ENCODE measurements at places on chromosomes 1 and 21. TPM values are rescaled to one million over a fixed set of nuclear protein-coding genes. Genes with fewer than 3 reads are reported as not detected.

TMEM200B gene
- total RNA-seq, result 4.3 TPM

DNA sequence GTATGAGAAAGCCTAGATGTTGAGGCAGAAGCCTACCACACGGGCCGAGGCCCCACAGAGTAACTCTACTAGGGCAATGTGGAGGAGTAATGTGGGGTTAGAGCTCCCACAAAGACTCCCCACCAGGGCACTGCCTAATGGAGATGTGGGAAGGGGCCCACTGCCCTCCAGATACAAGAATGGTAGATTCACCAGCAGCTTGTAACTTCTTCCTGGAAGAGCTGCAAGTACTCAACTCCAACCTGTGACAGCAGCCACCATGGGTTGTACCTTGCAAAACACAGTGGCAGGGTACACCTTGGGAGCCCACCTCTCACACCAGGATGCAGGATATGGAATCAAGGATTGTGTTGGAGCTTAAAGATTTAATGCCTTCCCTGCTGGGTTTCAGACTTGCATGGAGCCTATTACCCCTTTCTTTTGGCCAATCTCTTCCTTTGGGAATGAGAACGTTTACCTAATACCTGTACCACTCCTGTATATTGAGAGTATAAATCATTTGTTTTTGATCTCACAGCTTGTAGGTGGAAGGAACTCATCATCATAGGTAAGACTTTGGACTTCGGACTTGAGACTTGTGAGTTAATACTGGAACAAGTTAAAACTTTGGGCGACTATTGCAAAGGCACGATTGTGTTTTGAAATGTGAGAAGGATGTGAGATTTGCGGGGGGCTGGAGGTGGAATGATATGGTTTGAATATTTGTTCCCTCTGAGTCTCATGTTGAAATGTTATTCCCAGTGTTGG, 57.5 kb downstream of the TENT5C start:
- no peaks in the 10 kb centered on the region for H3K36me3 ChIP-seq
- peaks cover 15% of the 10 kb centered on the region for H3K4me1 ChIP-seq
- no peaks in the 10 kb centered on the region for H3K27me3 ChIP-seq
- H3K27ac ChIP-seq, result no peak overlapping the region
- no peak for DNase-seq

DNA sequence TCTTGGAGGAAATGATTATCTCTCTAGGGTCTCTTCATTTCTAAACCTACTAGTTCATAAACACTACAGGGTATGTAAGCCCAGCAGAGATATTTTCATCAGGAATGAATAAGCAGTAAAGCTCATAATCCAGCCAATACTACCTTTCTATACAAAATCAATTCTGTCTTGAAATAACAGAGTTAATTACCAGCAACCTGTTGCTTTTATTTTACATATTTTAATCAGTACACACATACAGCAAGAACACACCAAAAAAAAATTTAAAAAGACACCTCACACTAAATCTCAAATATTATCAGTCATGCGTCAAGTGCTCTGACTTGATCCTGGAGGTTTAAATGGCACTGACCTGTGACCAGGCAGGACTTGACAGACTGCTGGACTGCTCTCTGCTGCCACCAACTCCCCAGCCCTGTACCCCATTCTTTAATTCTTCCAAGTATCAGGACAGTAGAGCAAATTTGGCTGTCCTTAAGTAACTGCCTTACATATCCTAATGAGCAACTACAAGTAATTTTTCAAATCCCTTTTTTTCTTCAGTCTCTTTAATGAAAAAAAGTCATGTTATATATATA, 98.5 kb downstream of the CDC42BPA start:
- H3K27ac ChIP-seq, result no peak overlapping the region
- DNase-seq, result no peak
- H3K4me1 ChIP-seq, result no peaks in the 10 kb centered on the region
- H3K4me3 ChIP-seq, result no peak overlapping the region
- H3K27me3 ChIP-seq, result no peaks in the 10 kb centered on the region

- H3K4me1 ChIP-seq, result no peaks in the 10 kb centered on the region
- H3K27ac ChIP-seq, result no peak overlapping the region
- H3K36me3 ChIP-seq, result no peaks in the 10 kb centered on the region
- no peak for DNase-seq
- H3K27me3 ChIP-seq, result no peaks in the 10 kb centered on the region
Observed at GRCh38 chr1:107804134-107804533, 160.8 kb downstream of the VAV3 start.

DNA sequence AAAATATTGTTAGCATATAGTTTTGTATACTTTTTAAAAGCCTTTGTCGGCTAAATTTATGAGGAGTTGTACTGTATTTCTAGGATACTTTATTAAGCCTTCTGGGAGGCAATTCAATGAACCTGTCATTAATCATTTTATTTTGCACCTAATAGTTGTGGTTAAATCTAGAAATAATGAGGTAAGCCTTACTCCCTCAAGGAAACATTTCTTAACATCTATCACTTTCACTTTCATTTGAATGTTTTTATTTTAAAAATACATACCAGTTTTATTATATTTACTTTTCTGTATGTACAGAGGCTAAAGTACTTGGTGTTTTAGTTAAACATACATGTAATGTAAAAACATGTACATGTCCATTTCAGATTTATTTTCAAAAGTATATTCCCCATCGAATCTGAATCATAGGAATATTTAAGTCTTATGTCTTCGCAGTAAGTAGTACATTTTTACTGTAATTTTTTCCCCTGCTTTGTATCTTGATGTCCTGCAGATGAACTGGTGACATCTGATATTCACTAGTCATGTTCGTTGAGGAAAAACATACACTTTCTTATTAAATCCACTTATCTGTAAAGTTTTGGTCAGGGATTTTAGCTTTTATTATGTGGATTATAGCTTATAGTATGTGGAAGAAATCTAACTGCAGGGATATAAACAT, 82.8 kb downstream of the DISP1 start:
- H3K27me3 ChIP-seq, result no peaks in the 10 kb centered on the region
- DNase-seq, result no peak
- no peaks in the 10 kb centered on the region for H3K4me1 ChIP-seq

NECTIN4 gene
- 6.2 TPM for total RNA-seq

TRABD2B gene
- 1.8 TPM for total RNA-seq

GRCh38 chr21:41628256-41628655, 120.3 kb upstream of the TMPRSS2 start:
- no peaks in the 10 kb centered on the region for H3K27me3 ChIP-seq
- H3K36me3 ChIP-seq, result no peaks in the 10 kb centered on the region
- no peak for DNase-seq
- no peak overlapping the region for H3K27ac ChIP-seq
- no peak overlapping the region for H3K4me3 ChIP-seq

GRCh38 chr1:185058876-185059275, 13.5 kb downstream of the RNF2 start:
- peaks cover 29% of the 10 kb centered on the region for H3K4me1 ChIP-seq
- DNase-seq, result no peak
- no peaks in the 10 kb centered on the region for H3K36me3 ChIP-seq
- H3K4me3 ChIP-seq, result no peak overlapping the region

DNA sequence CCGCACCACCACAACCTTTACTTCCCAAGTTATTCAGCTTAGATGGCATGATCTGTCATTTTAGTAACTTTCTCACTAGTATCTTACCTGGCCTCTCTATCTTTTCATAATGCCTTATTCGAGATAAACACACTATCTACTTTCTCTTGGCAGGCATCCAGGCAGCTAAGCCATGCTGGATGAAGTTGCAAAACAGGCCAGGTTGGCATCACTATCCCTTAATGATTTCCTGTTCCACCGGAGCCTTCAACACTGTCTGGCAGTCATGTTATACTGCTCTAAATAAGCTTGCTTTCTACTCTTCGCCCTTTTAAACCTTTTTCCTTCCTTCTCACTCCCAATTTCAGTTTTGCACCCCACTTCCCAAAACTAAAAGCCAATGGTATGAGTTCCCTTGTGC, 12.0 kb upstream of the KCNH1 start:
- H3K27me3 ChIP-seq, result no peaks in the 10 kb centered on the region
- H3K4me3 ChIP-seq, result no peak overlapping the region
- H3K27ac ChIP-seq, result no peak overlapping the region
- no peaks in the 10 kb centered on the region for H3K36me3 ChIP-seq

UBQLN4 gene
- total RNA-seq, result 32.5 TPM

UBE2U gene
- not detected for total RNA-seq

RIPPLY3 gene
- total RNA-seq, result 0.44 TPM

DNA sequence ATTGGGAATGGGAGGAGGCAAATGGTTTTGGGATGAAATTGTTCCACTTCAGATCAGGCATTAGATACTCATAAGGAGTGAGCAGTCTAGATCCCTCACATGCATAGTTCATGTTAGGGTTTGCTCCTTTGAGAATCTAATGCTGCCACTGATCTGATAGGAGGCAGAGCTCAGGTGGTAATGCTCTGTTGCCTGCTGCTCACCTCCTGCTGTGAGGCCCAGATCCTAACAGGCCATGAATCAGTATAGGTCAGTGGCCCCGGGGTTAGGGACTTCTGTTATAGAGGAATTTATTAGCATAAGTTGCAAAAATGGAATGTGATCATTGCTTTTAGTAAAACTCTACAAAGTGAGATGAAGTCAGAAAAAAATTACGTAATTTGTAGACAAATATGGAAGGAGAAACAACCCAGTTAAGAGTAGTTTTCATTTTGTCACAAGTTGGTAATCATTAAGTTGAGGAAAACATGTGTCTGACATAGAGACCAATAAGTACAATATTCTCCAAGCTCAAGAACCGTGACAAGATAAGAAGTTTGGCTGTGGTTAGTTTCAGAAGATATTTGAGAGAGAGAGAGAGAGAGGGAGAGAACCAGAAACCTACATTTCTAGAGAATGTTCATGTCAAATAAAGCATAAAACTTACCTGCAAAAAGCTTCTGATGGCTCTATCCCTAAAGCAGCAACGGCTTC, 689.7 kb upstream of the PRMT6 start:
- H3K27me3 ChIP-seq, result no peaks in the 10 kb centered on the region
- no peak overlapping the region for H3K4me3 ChIP-seq
- H3K36me3 ChIP-seq, result no peaks in the 10 kb centered on the region

DNA sequence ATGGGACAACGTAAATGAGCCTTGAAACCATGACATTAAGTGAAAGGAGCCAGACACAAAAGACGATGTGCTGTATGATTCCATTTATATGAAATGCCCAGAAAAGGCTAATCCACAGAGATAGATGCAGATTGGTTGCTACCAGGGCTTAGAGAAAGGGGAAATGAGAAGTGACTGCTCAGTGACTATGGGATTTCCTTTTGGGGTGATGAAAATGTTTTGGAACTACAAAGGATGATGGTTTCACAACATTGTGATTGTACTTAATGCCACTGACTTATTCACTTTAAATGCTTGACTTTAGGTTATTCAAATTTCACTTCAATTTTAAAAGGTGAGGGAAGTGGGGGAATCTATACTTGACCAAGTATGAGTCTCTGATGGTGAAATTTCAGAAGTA, 414.3 kb downstream of the SETD4 start:
- H3K36me3 ChIP-seq, result no peaks in the 10 kb centered on the region
- H3K27me3 ChIP-seq, result peaks cover 5% of the 10 kb centered on the region
- H3K4me3 ChIP-seq, result no peak overlapping the region

- H3K36me3 ChIP-seq, result no peaks in the 10 kb centered on the region
- no peak for DNase-seq
- H3K27me3 ChIP-seq, result no peaks in the 10 kb centered on the region
- H3K4me3 ChIP-seq, result no peak overlapping the region
- H3K27ac ChIP-seq, result no peak overlapping the region
Observed at GRCh38 chr1:57165546-57165945, 199.7 kb upstream of the C8B start.

- no peaks in the 10 kb centered on the region for H3K36me3 ChIP-seq
- peaks cover 6% of the 10 kb centered on the region for H3K27me3 ChIP-seq
- H3K4me3 ChIP-seq, result no peak overlapping the region
- H3K27ac ChIP-seq, result no peak overlapping the region
Observed at GRCh38 chr1:5758859-5759578, 233.2 kb downstream of the NPHP4 start.

SPRR2A gene
- not detected for total RNA-seq

TNFRSF9 gene
- 0.47 TPM for total RNA-seq

AMY1C gene
- total RNA-seq, result 35.3 TPM

DNA sequence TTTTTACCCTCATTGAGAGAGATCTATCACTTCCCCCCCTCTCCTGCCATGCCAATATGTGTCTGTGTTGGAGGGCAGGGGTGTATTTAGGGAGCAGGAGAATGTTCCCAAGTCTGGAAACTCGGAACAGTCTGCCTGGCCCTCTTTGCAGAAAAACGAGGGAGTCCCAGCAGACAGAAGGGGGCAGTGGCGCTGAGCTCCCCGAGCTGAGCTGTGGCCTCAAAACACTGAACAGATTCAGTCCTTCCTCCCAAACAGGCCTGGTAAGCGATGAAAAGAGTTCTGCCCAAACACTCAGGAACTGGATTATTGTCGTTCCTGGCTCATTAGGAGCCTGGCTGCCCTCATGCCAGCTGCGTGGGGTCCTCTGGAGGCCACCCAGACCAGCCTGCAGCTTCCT, 981 bp downstream of the CLDN14 start:
- H3K4me3 ChIP-seq, result no peak overlapping the region
- no peak overlapping the region for H3K27ac ChIP-seq
- H3K4me1 ChIP-seq, result peaks cover 4% of the 10 kb centered on the region

DNA sequence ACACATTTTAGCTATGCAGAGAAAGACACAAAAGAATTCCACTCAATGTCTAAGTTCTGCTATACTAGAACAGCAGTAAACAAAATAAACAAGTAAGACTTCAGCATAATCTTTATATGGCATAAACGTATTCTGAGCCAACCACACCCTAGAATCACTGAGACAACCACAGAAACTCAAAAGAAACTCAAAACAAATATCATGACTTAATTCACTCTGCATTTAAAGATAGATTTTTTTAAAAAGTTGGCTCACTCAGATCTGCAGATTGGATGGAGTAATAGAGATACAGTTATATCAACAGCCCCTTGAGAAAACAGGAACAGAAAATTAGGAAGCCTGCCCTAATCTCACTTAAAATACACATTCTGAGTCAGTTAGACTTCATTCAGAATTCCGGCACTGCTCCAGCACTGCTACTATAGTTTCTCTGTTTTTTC, 95.0 kb downstream of the COL24A1 start:
- H3K27ac ChIP-seq, result no peak overlapping the region
- no peaks in the 10 kb centered on the region for H3K4me1 ChIP-seq
- no peak overlapping the region for H3K4me3 ChIP-seq
- H3K36me3 ChIP-seq, result no peaks in the 10 kb centered on the region

DNA sequence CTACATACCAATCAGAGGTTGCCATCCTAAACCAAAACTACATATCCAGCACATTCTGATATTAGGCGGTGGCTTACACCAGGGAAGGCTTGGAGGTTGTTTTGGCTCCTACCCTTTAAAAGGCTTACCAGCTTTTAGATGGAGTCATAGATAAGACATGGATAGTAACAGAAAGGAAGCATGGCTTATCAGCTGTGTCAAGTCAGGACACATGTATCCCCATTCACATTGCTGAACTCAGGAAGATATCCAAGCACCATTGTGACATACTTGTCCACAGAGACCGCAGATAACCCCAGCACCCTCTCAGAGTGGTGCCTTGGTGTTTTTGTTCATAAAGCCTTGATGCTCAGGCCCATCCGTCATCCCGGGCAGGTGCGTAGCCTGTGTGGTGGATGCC, 39.7 kb downstream of the ADARB1 start:
- DNase-seq, result no peak
- no peak overlapping the region for H3K27ac ChIP-seq
- H3K36me3 ChIP-seq, result no peaks in the 10 kb centered on the region
- no peak overlapping the region for H3K4me3 ChIP-seq

CFHR4 gene
- not detected for total RNA-seq

- H3K4me3 ChIP-seq, result no peak overlapping the region
- H3K36me3 ChIP-seq, result peaks cover 43% of the 10 kb centered on the region
Observed at GRCh38 chr1:28035420-28035819, 53.0 kb downstream of the EYA3 start.

KRTCAP2 gene
- total RNA-seq, result 173 TPM

GRCh38 chr1:9503001-9503675, 36.1 kb upstream of the SLC25A33 start:
- H3K4me3 ChIP-seq, result no peak overlapping the region
- H3K4me1 ChIP-seq, result no peaks in the 10 kb centered on the region
- no peaks in the 10 kb centered on the region for H3K36me3 ChIP-seq
- no peak for DNase-seq

RRP15 gene
- total RNA-seq, result 18.7 TPM

All from lower lobe of right lung (tissue), 2 donors.